ENCODE measurements at places on chromosomes 12 and 14. TPM values are rescaled to one million over a fixed set of nuclear protein-coding genes. Genes with fewer than 3 reads are reported as not detected.

The RFLNA gene
- total RNA-seq = not detected

GRCh38 chr12:80936353-80936641 is 1.4 kb downstream of the LIN7A start:
- no peaks in the 10 kb centered on the region for H3K4me1 ChIP-seq
- no peaks in the 10 kb centered on the region for H3K36me3 ChIP-seq
- H3K4me3 ChIP-seq = no peak overlapping the region
- H3K27ac ChIP-seq = no peak overlapping the region

- no peaks in the 10 kb centered on the region for H3K36me3 ChIP-seq
- H3K4me1 ChIP-seq = no peaks in the 10 kb centered on the region
- no peaks in the 10 kb centered on the region for H3K27me3 ChIP-seq
- no peak for DNase-seq
Observed at GRCh38 chr12:120865098-120865497, 39.1 kb downstream of the SPPL3 start.

The GPR84 gene
- 0.15 TPM for total RNA-seq

- H3K27ac ChIP-seq = no peak overlapping the region
- H3K36me3 ChIP-seq = no peaks in the 10 kb centered on the region
- peaks cover 56% of the 10 kb centered on the region for H3K4me1 ChIP-seq
- H3K4me3 ChIP-seq = no peak overlapping the region
- peak; percentile 19 for DNase-seq
Observed at GRCh38 chr14:97719931-97720330, 922.7 kb downstream of the VRK1 start.

- H3K27ac ChIP-seq = no peak overlapping the region
- no peak overlapping the region for H3K4me3 ChIP-seq
- H3K4me1 ChIP-seq = no peaks in the 10 kb centered on the region
- no peaks in the 10 kb centered on the region for H3K36me3 ChIP-seq
Observed at GRCh38 chr12:75446857-75447256, 33.7 kb upstream of the GLIPR1 start.

- no peaks in the 10 kb centered on the region for H3K27me3 ChIP-seq
- no peaks in the 10 kb centered on the region for H3K36me3 ChIP-seq
- no peak for DNase-seq
- no peak overlapping the region for H3K4me3 ChIP-seq
- no peak overlapping the region for H3K27ac ChIP-seq
Observed at GRCh38 chr14:64238049-64238448, 56.1 kb downstream of the ESR2 start.

The SPRING1 gene
- total RNA-seq = 41.3 TPM

The RFX4 gene
- total RNA-seq = not detected

DNA sequence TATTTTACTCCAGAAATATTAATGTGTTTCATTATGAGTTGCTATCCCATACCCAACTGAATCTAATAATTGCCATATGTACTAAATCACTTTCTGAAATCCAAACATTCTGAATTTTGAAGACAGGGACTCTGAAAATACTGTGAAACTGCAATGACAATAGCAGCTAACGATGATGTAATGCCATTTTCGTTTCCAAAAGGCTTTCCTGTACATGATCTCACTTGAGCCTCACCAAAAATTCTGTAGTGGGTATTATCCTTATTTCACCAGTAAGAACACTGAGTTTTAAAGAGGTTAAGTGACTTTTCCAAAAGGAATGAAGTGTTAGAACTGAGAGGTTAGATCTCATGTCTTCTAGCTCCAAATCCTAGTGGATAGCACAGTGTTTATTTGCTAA is 133.3 kb downstream of the FLRT2 start:
- no peaks in the 10 kb centered on the region for H3K4me1 ChIP-seq
- no peak overlapping the region for H3K27ac ChIP-seq

The GZMH gene
- total RNA-seq = 125 TPM

DNA sequence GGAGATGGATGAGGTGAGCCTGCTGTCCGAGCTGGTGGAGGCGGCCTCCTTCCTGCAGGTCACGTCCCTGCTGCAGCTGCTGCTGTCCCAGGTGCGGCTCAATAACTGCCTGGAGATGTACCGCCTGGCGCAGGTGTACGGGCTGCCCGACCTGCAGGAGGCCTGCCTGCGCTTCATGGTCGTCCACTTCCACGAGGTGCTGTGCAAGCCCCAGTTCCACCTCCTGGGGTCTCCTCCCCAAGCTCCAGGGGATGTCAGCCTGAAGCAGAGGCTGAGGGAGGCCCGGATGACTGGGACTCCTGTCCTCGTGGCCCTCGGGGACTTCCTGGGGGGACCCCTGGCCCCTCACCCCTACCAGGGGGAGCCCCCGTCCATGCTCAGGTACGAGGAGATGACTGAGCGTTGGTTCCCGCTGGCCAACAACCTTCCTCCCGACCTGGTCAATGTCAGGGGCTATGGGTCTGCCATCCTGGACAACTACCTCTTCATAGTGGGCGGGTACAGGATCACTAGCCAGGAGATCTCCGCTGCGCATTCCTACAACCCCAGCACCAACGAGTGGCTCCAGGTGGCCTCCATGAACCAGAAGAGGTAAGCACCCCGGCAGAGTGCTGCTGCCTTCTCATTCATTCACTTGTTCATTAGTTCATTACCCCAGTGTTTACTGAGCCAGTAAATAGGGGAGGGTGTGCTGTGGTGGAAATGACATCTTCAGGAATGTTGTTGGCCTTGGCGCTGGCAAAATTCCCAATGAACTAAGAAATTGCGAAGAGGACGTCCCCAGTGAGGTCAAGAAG is 774 bp upstream of the MANSC4 start:
- no peak for DNase-seq
- peak overlapping the region; percentile 83 for H3K4me3 ChIP-seq
- H3K4me1 ChIP-seq = peaks cover 27% of the 10 kb centered on the region
- no peaks in the 10 kb centered on the region for H3K27me3 ChIP-seq
- H3K27ac ChIP-seq = peak overlapping the region; percentile 65

DNA sequence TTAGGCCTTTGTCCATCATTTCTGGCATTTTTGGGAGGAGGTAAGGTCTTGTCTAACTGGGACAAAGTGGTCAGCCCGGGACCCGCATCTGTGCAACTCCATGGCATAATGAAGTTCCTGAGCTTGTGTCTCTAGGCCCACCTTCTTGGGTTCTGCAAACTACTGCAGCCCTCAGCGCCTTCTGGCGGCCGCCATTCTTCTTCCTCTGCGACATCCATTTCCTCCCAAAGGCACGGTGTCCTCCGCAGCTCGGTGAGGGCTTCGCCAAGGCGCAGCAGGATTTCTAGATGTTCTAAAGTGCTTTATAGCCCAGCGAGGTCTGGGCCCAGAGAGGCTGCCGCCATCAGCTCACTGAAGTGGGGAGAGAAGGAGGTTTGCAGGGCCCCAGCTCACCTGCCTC is 134.4 kb upstream of the OR4E1 start:
- H3K4me1 ChIP-seq = no peaks in the 10 kb centered on the region
- DNase-seq = no peak
- H3K27ac ChIP-seq = no peak overlapping the region
- H3K27me3 ChIP-seq = no peaks in the 10 kb centered on the region
- no peaks in the 10 kb centered on the region for H3K36me3 ChIP-seq

The TMX1 gene
- total RNA-seq = 55.1 TPM

- H3K27ac ChIP-seq = no peak overlapping the region
- no peaks in the 10 kb centered on the region for H3K36me3 ChIP-seq
- peak overlapping the region; percentile 26 for H3K4me3 ChIP-seq
- DNase-seq = peak; percentile 43
Observed at GRCh38 chr14:22095860-22096513, 422.4 kb upstream of the OR4E1 start.

The TTC9 gene
- total RNA-seq = 6.5 TPM

DNA sequence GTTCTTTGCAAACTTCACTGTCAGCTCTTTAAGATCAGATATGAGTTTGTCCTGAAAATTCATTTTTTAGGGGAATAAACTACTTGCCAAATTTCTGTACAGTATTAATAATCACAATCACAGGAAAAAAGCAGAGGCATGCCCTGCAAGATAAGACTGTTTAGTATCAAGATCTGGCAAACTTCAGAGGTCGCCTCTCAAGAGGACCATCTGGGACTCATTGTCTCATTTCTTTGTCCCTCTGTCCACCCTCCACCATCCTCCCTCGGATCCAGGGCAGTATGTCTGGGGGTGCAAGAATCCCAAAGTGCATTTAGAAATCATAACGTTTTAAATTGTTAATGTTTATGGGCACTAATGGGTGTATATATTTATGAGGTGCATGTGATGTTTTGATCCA is 232.4 kb upstream of the FKBP4 start:
- DNase-seq = no peak
- no peaks in the 10 kb centered on the region for H3K4me1 ChIP-seq
- H3K27me3 ChIP-seq = no peaks in the 10 kb centered on the region
- no peak overlapping the region for H3K27ac ChIP-seq
- H3K36me3 ChIP-seq = no peaks in the 10 kb centered on the region

The SDR9C7 gene
- not detected for total RNA-seq

DNA sequence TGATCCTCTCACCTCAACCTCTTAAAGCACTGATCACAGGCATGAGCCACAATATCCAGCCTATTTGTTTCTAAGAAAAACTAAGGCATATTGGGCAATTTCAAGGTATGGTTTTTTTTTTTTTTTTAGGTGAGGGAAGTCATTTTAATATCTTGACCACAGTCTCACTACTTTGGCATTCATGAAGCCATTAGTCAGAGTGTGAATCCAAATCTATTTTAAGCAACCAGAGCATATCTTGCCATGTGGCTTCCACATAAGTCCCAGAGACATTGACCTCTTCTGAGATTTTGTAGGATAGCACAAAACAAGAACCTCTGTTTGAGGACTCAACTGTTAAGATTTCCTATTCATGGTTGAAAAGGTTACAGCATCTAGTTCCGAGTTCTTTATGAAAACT is 130.3 kb upstream of the RBM19 start:
- DNase-seq = no peak
- H3K4me1 ChIP-seq = no peaks in the 10 kb centered on the region
- H3K36me3 ChIP-seq = no peaks in the 10 kb centered on the region
- H3K4me3 ChIP-seq = no peak overlapping the region

The AMN gene
- total RNA-seq = 0.66 TPM

The RPL41 gene
- 5,711 TPM for total RNA-seq

The ADCY6 gene
- total RNA-seq = 0.37 TPM

DNA sequence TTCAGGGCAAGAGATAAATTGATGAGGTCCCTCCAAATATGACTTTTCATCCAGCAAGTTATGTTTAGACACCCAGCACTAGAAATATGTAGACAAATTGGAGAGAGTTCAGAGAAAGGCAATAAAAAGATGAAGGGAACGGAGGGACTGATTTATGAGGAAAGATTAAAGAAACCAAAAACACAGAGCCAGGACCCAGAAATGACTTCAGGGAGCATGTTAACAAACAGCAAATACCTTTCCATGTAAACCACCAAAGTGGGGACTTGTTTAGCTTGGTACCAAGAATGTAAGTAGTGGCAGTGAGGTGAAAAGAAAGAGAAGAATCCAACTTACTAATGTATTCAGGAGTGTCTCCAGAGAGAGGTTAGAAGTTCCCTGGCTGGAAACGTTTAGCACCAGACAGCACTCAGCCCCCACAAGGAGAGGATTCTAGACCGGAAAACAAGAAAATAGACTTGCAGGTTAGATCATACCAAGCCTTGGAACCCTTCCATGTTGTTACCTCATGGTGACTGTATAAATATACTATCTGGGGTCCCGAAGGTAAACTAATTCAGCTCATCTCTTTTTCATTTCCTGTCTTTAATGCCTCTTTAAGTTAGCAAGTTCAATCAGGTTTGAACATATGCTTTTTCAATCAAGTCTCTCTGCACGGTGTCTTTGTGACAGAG is 79.2 kb downstream of the TBC1D30 start:
- H3K4me3 ChIP-seq = no peak overlapping the region
- no peaks in the 10 kb centered on the region for H3K27me3 ChIP-seq
- no peaks in the 10 kb centered on the region for H3K36me3 ChIP-seq
- H3K27ac ChIP-seq = no peak overlapping the region

DNA sequence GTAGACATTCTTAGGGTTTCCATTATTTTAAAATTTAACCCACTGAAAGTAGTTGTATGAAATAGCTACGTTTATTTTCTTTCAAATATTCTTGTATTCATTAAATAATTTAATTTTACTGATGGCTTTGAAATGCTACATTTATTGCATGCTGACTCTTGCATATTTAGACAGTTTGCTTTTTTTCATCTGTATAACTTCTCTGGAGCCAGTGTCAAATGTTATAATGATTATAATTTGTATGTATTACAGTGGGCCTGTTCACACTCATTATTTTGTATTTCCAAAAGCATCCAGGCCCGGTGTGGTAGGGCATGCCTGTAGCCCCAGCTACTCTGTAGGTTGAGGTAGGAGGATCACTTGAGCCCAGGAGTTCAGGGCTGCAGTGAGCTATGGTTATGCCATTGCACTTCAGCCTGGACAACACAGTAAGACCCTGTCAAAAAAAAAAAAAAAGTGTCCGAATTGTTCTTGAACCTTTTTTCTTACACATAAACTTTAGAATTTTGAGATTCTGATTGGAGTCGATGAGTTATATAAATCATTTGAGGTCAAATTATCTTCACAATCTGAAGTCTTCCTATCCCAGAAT is 905 bp downstream of the ZNF84 start:
- peaks cover 28% of the 10 kb centered on the region for H3K36me3 ChIP-seq
- H3K4me3 ChIP-seq = peak overlapping the region; percentile 64
- peaks cover 7% of the 10 kb centered on the region for H3K4me1 ChIP-seq
- no peaks in the 10 kb centered on the region for H3K27me3 ChIP-seq
- H3K27ac ChIP-seq = peak overlapping the region; percentile 83

- no peak overlapping the region for H3K27ac ChIP-seq
- no peak overlapping the region for H3K4me3 ChIP-seq
- peaks cover 4% of the 10 kb centered on the region for H3K27me3 ChIP-seq
- no peaks in the 10 kb centered on the region for H3K4me1 ChIP-seq
- no peaks in the 10 kb centered on the region for H3K36me3 ChIP-seq
Observed at GRCh38 chr14:102540315-102541028, 30.9 kb upstream of the ANKRD9 start.

GRCh38 chr12:11773889-11774677 is 124.6 kb downstream of the ETV6 start:
- H3K4me1 ChIP-seq = peaks cover 17% of the 10 kb centered on the region
- DNase-seq = no peak
- H3K36me3 ChIP-seq = no peaks in the 10 kb centered on the region
- no peak overlapping the region for H3K27ac ChIP-seq
